ENCODE measurements at places on chromosomes 5 and 9.

DNA sequence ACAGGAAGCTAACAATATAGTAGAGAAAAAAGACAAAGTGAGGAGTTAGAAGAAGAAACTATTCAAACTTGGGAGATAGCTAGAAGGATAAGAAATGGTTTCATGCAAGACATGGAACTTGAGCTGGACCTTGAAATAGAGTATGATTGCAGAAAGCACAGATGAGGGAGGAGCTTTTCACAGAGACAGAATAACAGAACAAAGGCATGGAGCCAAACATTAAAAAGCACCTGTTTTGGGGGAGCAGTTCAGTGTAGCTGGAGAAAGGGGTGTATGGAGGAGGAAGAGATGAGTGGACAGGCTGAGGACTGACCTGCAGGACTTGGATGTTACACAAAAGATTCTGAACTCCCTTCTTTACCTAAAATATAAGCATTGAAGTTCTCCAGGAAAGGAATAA, 25.2 kb downstream of the DTWD2 start:
- peaks cover 18% of the 10 kb centered on the region for H3K4me1 ChIP-seq
- H3K27ac ChIP-seq, result no peak overlapping the region
- no peaks in the 10 kb centered on the region for H3K36me3 ChIP-seq
- H3K4me3 ChIP-seq, result no peak overlapping the region

DNA sequence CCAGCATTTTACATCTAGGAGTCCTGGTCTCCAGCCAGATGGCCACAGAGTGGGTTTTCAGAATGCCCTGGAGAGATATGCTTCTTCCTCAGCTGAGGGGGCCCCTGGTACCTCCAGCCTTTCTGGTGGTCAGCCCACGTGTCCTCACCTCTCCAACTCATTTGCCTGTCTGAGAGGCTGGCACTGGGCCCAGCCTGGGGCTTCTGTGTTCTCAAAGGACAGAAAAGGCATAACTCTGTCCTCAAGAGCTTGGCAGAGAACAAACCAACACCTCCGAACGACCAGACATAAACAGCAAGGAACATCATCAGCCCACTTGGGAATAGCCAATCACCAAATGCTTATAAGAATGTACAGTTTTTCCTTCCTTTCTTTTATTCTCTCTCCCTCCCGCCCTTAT, 17.1 kb downstream of the ENG start:
- no peak overlapping the region for H3K4me3 ChIP-seq
- peaks cover 16% of the 10 kb centered on the region for H3K4me1 ChIP-seq
- DNase-seq, result no peak
- no peaks in the 10 kb centered on the region for H3K27me3 ChIP-seq
- no peaks in the 10 kb centered on the region for H3K36me3 ChIP-seq

DNA sequence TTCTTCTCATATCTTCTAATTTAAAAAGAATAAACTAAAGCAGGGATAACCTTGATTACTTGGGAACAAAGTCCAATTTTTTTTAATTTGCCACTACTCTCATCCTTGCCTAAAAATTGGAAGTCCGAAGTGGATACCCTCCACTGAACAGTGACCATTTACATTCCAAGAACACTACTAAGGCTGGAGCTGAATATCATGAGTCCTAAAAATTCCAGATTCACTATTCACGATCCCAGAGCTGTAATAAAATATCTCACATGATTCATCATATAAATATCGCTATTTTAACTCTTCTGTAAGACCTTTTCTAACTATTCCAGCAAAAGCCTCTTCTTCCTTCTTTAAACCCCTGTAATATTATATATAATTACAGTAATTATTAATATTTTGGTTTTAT, 57.4 kb downstream of the ATPSCKMT start:
- H3K4me1 ChIP-seq, result peaks cover 7% of the 10 kb centered on the region
- no peaks in the 10 kb centered on the region for H3K36me3 ChIP-seq
- H3K4me3 ChIP-seq, result no peak overlapping the region
- no peak overlapping the region for H3K27ac ChIP-seq

- no peaks in the 10 kb centered on the region for H3K36me3 ChIP-seq
- H3K4me1 ChIP-seq, result no peaks in the 10 kb centered on the region
- H3K4me3 ChIP-seq, result no peak overlapping the region
- H3K27me3 ChIP-seq, result no peaks in the 10 kb centered on the region
These were observed 79.9 kb upstream of the ANKRD55 start for GRCh38 chr5:56313004-56313531.

GRCh38 chr5:73564018-73564417, 1.4 kb downstream of the ANKRA2 start:
- no peaks in the 10 kb centered on the region for H3K27me3 ChIP-seq
- H3K36me3 ChIP-seq, result no peaks in the 10 kb centered on the region
- H3K27ac ChIP-seq, result no peak overlapping the region
- H3K4me1 ChIP-seq, result peaks cover 8% of the 10 kb centered on the region
- DNase-seq, result no peak

DNA sequence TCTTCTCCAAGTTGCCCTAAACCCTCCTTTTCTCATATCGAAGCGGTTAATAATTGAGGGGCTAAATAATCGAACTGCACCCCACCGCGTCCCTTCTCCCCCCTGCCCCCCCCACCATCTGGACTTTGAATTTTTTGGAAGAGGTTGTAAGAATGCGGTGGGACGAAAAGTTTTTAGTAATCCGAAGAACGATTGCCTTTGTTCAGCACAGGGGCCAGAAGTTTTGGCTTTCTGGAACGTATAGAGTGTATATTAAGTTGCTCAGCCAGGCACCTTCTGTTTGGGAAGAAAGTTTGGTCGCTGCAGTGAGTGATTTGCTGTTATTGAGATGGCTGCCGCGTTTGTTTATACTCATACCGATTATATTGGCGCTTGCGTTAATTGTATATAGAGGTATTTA, 518 bp downstream of the ERBIN start:
- H3K36me3 ChIP-seq, result no peaks in the 10 kb centered on the region
- no peaks in the 10 kb centered on the region for H3K27me3 ChIP-seq
- H3K4me3 ChIP-seq, result peak overlapping the region; percentile 88
- peak overlapping the region; percentile 87 for H3K27ac ChIP-seq

GRCh38 chr9:22160221-22160620, 151.1 kb upstream of the CDKN2B start:
- DNase-seq, result no peak
- peak overlapping the region; percentile 94 for H3K27ac ChIP-seq
- peaks cover 45% of the 10 kb centered on the region for H3K4me1 ChIP-seq

- no peaks in the 10 kb centered on the region for H3K27me3 ChIP-seq
- H3K4me1 ChIP-seq, result no peaks in the 10 kb centered on the region
- no peaks in the 10 kb centered on the region for H3K36me3 ChIP-seq
- H3K4me3 ChIP-seq, result no peak overlapping the region
- no peak overlapping the region for H3K27ac ChIP-seq
- DNase-seq, result no peak
These were observed 73.6 kb downstream of the CDH12 start for GRCh38 chr5:22779499-22779898.

DNA sequence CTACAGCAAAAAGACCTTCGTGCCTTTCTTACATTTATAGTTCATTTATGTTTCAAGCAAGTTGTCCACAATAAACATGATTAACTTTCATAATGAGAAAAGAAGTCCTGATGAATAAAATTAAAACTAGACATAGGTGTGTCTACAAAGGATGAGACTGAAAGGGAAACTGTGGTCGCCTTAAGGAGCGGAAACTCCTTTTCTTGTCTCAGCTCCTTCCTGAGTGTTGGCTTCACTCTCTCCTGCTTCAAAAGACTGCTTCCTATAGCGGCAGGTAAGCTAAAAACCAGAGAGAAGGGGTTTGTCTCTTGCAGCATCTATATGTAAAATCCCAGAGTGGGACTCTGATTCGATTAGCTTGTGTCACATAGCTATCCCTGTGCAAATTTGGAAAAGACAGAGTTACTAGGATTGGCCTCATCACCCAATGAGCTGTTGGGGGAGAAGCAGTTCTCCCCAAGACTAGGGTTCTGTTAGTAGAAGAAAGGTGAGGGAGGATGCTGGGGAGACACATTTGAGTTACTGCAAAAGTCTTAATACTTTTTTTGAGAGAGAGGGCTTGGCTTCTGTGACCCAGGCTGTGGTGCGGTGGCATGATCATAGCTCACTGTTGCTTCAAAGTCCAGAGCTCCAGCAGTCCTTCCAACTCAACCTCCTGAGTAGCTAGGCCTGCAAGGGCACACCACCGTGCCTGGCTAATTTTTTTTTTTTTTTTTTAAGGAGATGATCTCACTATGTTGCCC, 16.8 kb upstream of the CTSL start:
- DNase-seq, result no peak
- H3K27ac ChIP-seq, result no peak overlapping the region
- no peak overlapping the region for H3K4me3 ChIP-seq

GRCh38 chr9:93451849-93452709, 594 bp downstream of the FAM120A start:
- H3K4me1 ChIP-seq, result peaks cover 19% of the 10 kb centered on the region
- peak overlapping the region; percentile 82 for H3K4me3 ChIP-seq
- H3K36me3 ChIP-seq, result peaks cover 6% of the 10 kb centered on the region
- no peaks in the 10 kb centered on the region for H3K27me3 ChIP-seq

- no peak for DNase-seq
- no peaks in the 10 kb centered on the region for H3K27me3 ChIP-seq
- H3K27ac ChIP-seq, result no peak overlapping the region
These were observed 24.0 kb upstream of the CDKN2B start for GRCh38 chr9:22033012-22033630.

DNA sequence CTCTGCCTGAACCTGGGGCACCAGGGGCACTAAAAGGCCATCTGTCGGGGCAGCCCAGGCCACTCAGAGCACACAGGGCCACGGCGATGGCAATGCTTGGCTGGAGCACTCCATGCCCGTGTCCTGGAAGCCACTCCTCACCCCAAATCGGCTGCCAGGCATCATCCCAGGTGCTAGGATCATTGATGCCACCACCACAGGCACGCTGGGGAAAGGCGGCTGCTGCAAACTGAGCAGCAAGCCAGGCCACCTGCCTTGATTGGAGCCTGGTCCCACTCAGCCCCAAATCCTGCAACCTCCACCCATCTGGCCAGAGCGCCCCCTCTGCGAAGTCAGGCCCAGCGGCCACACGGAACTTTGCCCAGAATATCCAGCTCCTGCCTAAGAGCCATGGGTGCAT, 67.8 kb downstream of the DEPDC1B start:
- H3K4me1 ChIP-seq, result no peaks in the 10 kb centered on the region
- H3K27ac ChIP-seq, result no peak overlapping the region
- no peak overlapping the region for H3K4me3 ChIP-seq
- H3K36me3 ChIP-seq, result peaks cover 4% of the 10 kb centered on the region

GRCh38 chr5:90390928-90391327, 18.6 kb downstream of the CETN3 start:
- H3K27ac ChIP-seq, result no peak overlapping the region
- H3K4me1 ChIP-seq, result no peaks in the 10 kb centered on the region
- no peak for DNase-seq
- H3K36me3 ChIP-seq, result no peaks in the 10 kb centered on the region

DNA sequence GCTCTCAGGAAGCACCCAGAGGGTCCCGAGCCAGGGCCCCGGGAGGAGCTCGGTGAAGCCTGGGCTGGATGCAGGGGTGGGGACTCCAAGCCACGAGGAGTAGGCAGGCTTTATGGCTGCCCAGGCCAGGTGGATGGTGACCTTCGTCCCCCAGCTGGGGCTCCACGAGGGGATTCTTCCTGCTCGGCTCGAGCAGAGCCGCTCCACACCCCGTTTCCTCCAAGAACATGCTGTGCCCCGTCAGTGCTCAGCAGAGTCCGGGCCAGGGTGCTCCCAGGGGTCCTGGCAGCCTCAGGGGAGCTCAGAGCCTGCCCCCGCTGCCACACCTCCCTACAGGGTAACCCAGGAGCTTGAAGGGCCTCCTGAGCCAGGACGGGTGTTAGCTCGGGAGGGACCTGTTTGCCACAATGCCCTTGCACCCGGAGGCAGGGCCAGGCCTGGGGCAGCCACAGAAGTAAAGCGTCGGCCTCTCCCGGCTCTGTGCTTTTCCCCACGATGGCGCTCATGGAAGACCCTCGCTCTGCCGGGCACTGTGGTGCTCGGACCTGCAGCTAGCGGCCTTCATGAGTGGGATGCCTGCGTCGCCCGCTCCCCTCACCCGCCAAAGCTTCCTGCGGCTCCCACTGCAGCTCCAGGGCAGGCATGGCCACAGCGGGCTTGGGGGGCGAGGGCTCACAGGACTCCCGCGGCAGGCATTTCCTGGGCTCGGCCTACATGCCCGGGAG, 86.8 kb downstream of the KCNT1 start:
- no peaks in the 10 kb centered on the region for H3K27me3 ChIP-seq
- H3K36me3 ChIP-seq, result no peaks in the 10 kb centered on the region
- H3K4me1 ChIP-seq, result no peaks in the 10 kb centered on the region
- no peak for DNase-seq
- H3K4me3 ChIP-seq, result no peak overlapping the region
- H3K27ac ChIP-seq, result no peak overlapping the region

GRCh38 chr5:176711883-176712282, 64.6 kb downstream of the TSPAN17 start:
- H3K4me1 ChIP-seq, result peaks cover 8% of the 10 kb centered on the region
- no peaks in the 10 kb centered on the region for H3K36me3 ChIP-seq
- DNase-seq, result no peak
- no peak overlapping the region for H3K4me3 ChIP-seq
